ENCODE measurements at places on chromosomes 1 and 21.
A peak's percentile ranks its signal among the peaks of the same experiment; 100 is the strongest.

GRCh38 chr1:165712764-165713163, 14.4 kb upstream of the ALDH9A1 start:
- DNase-seq: no peak

GRCh38 chr21:36807422-36807928, 108.6 kb downstream of the SIM2 start:
- no peak for DNase-seq

DNA sequence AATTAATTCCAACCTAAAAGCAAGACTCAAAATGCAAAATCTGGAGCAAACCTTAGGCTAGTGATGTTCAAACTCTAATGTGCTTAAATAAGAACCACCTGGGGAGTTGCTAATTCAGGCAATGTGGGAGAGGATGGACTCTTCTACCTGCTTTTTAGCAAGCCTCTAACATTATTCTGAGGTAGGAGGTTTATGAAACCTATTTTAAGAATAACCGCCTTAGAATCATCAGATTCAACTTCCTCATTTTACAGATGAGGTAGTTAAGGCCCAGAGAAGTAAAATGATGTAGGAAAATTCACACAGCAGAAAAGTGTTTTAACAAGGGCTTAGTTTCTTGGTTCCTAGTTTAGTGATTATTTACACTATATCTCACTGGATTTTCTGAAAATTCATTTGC, 8.6 kb upstream of the NTNG1 start:
- DNase-seq: no peak

DNA sequence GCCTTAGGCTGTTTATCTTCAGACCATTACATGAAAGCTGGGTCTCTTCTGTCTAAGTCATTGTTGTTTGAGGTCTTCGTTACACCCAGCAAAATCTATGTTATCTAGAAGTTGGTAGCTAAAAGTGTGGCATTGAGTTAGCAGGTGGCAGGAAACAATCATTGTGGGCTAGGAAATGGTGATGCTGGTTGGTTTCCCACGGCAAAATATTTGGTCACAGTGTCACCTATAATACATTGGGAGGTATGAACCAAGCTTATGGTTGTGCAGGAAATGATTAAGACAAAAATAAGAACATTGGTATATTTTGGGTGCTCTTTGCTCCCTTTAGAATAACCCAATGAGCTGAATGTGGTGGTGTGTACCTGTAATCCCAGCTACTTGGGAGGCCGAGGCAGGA, 169.7 kb downstream of the TRIM33 start:
- DNase-seq: no peak

DNA sequence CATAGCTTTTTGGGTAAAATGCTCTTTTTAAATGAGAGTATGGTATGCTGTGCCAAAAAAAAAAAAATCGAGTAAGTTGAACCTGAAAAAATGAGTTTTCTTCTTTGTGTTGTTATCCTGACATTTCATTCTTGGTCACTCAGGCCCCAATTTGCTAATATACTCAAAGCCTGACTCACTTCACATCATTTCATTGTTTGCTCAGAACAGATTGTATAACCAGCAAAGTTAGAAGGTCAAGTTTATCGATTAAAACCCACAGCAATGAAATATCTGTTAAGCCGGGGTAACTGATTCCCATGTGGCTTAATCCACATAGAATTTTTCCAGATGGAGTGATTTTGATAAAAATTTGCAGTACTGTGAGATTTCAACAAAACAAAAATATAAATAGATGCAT, 363.7 kb downstream of the NEGR1 start:
- no peak for DNase-seq

GRCh38 chr1:233664253-233664652, 50.3 kb downstream of the KCNK1 start:
- DNase-seq: no peak

- no peak for DNase-seq
Measured at GRCh38 chr1:27153549-27153886, 1.4 kb downstream of the SLC9A1 start.

DNA sequence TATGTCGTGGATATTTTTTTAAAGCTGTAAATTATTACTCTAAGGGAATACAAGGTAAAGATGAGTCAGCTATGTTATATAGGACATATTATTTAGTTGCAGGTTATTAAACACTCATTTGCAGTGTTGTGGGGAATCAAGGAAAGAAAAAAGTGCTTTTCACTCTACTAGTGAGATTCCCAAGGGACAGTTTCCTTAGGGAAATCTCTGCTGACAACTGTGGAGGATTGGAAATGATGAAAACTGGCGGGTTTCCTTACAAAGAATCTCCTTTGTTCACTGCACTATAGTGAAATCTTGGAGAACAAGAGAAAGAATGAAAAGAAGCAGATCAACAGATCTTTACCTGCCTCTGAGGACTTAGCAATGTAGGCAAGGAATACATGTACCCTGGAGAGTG, 24.5 kb upstream of the TRIM45 start:
- no peak for DNase-seq

DNA sequence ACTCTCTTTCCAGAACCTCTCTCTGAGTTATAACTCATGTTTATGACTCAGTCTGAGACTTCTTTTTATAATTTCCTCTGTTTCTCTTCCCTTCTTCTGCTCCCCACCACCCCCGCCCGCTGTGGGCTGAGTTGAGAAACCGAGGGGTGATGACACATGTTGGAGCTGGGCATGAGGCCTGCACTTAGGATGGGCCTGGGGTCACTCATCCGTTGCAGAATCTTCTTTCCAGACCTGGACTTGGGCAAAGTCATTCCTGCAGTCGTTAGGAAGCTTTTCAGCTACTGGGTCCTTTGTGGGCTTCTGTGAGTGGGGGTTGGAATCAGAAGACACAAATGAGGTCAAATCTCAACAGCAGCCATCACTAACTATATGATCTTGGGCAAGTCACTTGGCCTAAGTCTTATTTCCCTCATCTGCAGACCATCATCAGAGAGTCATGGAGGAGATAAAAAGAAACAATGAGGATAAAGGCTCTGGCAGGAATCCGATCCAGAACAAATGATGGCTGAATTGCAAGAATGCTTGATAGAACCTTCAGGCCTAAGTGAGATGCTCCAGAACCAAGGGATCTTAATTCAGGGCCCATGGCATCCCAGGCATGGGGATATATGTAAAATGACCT, 53.4 kb downstream of the RPS6KA1 start:
- peak; percentile 61 for DNase-seq

GRCh38 chr1:201072922-201073321, 39.3 kb downstream of the CACNA1S start:
- DNase-seq: no peak

DNA sequence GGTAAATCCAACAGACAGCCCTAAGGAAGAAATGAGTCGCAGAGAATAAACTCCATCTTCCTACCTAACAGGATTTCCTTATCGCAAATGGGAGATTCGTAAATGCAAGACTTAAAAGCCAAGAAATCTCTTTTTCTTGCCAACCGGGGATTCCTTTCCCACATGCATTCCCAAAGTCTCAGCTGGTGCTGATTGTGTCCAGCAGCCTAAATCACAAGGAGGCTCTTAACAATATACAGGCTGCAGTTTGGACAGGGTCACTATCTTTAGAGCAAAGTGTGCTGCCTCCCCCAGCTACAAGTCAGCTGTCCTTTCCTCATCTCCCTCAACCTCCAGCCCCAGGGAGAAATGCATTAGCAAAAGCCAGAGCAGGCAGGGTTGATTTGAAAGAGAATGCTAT, 189.8 kb upstream of the PLXNA2 start:
- no peak for DNase-seq

DNA sequence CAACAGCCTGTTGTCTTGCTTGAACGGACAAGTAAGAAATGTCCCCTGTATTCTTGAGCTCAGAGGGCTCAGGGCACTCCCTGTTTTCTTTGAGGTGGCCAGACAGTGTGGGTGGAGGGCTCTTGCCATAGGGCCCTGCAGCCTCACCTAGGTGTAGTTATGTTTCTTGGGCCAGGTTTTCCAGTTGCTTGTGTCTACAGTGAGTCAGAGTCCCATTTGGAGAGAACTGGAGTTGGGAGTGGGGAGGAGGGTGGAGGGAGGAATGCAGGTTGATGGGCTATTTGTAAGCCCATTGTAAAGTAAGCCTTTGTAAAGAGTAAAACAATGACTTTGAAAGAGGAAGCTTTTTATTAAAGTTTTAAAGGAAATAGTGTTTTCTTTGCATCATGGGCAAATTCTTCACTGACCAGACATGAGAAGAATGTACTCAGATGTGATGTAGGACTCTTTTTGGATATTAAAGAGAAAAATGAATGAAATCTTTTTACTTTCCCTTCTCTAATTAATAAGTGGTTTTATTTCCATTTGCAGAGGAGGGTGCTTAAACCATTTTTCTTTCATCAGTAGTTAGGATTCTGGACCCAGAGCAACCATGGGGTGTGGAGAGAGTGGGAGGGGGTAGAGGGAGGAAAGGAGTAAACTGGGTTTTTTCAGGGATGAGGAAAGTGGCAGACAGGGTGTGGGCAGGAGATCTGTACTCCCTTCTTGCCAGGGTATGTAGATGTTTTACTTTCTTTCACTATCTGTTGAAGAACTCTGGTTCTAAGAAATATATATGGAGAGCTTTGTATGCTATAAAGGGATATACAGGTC, 45.1 kb upstream of the MACF1 start:
- no peak for DNase-seq

DNA sequence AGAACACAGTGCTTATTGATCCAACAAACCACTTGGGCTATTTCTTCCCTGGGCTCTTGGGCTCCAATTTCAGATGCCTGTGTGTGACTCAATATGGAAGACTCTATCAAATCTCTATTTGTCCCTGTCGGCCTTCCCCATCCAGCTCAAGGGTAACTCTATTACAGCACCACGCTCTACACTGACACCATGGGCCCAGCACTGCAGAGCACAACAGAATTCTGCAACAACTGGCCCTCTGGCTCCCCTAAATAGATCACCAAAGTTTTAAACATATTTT, 51.7 kb downstream of the CAPZB start:
- DNase-seq: no peak

DNA sequence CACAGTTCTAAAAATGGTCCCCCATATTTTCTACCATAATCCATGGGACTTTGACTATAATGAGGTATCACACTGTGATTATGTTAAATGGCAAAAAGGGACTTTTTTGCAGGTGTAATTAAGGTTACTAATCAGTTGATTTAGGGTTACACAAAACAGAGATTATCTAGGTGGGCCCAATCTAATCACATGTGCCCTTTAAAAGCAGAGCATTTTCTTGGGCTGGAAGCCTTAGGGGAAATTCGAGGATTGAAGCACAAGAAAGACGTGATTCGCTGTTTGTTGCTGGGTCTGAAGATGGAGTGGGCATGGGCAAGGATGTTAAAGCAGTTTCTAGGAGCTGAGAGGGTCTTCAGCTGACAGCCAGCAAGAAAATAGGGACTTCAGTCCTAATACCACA, 13.4 kb downstream of the RAVER2 start:
- DNase-seq: no peak

DNA sequence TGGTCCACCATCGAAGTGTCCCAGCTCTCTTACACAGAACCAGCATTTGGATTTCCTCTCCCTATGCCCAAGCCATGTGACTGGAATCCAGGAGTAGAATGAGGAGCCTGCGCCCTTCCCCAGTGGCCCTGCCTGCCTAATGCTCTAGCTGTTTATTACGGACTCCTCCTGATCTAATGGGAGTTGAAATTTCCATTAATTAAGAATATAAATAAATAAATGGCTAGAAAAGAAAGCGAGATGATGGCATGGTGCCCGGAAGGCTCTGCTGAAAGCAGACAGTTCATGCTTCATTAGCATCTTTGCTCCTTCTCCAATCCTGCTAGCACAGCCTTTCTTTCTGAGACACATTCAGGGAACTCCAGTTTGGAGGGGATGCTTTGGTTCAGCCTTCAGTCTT, 216.2 kb downstream of the SEC16B start:
- no peak for DNase-seq

DNA sequence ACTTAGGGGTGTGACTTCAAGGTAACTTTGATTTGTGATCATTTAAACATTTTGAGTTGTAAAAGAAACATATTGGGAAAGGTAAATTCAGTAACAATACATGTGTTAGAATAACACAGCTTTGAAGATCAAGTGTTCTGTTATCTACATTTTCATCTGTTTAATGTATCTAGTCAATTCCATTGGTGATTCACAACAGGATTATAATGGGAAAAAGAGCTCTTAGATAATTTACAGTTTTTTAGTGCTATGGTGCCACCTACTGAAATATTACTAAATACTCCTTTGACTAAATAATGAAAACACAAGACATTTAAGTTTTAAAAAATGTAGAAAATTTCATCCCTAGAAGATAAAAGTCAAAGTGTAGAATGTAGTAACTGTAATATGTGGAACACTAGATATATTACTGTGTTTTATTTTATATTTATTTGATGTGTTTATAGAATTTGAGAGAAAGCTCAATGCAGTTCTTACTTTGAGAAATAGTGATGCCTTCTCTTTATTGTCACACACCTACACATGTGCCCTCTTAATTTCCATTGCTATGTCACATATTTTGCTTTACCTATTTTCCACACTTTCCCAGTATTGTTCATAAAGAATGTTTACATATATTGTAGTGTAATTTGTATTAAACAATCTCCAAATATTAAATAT, 47.4 kb downstream of the PTPRC start:
- DNase-seq: no peak

GRCh38 chr21:33305344-33305671, 19.5 kb upstream of the IFNAR1 start:
- no peak for DNase-seq

- no peak for DNase-seq
Measured at GRCh38 chr21:15343066-15343465, 278.3 kb upstream of the NRIP1 start.

DNA sequence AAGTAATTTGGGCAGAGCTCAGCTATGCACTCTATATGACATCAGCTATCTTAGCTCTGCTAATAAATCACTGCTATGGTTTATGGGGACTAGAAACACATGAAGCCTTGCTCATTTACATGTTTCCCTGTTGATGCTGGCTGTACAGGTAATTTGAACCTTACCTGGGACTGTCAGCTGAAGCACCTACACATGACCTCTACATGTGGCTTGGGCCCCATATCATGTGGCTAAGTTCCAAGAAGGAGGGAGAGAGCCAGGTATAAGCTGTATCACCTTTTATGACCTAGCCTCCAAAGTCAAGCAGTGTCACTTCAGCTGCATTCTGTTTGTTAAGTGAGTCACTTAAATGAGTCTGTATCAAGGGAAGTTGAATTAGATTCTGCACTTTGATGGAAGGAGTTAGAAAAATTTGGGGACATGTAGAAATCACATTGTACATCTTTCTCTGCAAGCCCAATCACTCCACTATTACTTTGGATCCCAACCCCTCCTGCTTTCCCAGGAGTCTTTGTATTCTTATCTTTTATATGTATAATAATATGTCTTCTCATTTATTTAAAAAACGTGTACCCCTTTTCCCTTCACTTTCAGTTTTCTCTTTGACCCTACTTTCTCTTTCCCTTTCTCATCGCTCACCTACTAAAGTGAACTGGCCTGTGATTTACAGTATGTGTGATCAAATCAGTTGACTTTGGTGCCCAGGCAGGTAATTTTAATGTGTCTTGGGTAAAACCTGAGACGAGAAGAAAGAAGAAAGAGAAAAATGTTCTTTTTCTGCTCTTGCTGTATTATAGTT, 53.4 kb upstream of the PRKACB start:
- no peak for DNase-seq

DNA sequence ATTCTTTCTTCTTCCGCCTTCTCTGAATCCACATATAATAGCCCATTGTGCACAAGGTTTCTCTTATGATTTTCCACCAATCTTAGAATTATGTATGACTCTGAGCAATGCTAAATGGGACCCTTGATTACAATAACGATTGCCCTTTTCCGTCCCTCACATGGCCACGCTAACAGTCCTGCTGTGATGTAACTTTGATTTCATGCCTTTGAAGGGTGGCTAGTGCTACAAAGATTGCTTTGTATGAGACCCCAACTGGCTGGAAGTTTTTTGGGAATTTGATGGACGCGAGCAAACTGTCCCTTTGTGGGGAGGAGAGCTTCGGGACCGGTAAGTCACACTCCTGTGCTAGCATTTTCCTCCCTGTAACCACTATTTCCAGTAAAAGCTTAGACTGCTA, 45.3 kb downstream of the PGM1 start:
- DNase-seq: no peak
